ENCODE measurements at places on chromosomes 4 and X. TPM values are rescaled to one million over a fixed set of nuclear protein-coding genes. Genes with fewer than 3 reads are reported as not detected.

ZMAT1 gene
- 0.12 TPM for total RNA-seq

IGFBP7 gene
- total RNA-seq = 1,374 TPM

GC gene
- total RNA-seq = not detected

MAP7D3 gene
- 10.9 TPM for total RNA-seq

FHIP1A gene
- under 0.01 TPM for total RNA-seq

PCDH19 gene
- under 0.01 TPM for total RNA-seq

PARM1 gene
- total RNA-seq = 0.70 TPM

IL1RAPL1 gene
- under 0.01 TPM for total RNA-seq

FHDC1 gene
- total RNA-seq = under 0.01 TPM

TCEAL7 gene
- 5.9 TPM for total RNA-seq

TCEAL9 gene
- 72.9 TPM for total RNA-seq

RNF150 gene
- total RNA-seq = 0.30 TPM

ABLIM2 gene
- 0.12 TPM for total RNA-seq

DDX60 gene
- total RNA-seq = 16.0 TPM

TCEANC gene
- 1.8 TPM for total RNA-seq

NR3C2 gene
- total RNA-seq = 1.5 TPM

TRIM60 gene
- total RNA-seq = not detected

SUPT20HL2 gene
- total RNA-seq = not detected

APELA gene
- not detected for total RNA-seq

RBM10 gene
- total RNA-seq = 49.5 TPM

RIBC1 gene
- total RNA-seq = 0.68 TPM

GIMD1 gene
- total RNA-seq = not detected

MMRN1 gene
- total RNA-seq = 0.35 TPM

MECP2 gene
- 11.0 TPM for total RNA-seq

FGB gene
- total RNA-seq = not detected

H2BW2 gene
- total RNA-seq = not detected

LARP7 gene
- total RNA-seq = 25.9 TPM

PPAT gene
- 13.1 TPM for total RNA-seq

CPLX1 gene
- total RNA-seq = not detected

GPRASP3 gene
- 8.0 TPM for total RNA-seq

MAGIX gene
- total RNA-seq = 1.7 TPM

EREG gene
- total RNA-seq = not detected

PTCHD1 gene
- not detected for total RNA-seq

SSX3 gene
- total RNA-seq = not detected

CHRDL1 gene
- total RNA-seq = not detected

IGSF1 gene
- not detected for total RNA-seq

NSDHL gene
- 13.9 TPM for total RNA-seq

SH3BP2 gene
- 6.7 TPM for total RNA-seq

PAGE1 gene
- total RNA-seq = not detected

AMBN gene
- total RNA-seq = not detected

DDX53 gene
- not detected for total RNA-seq

PNMA5 gene
- not detected for total RNA-seq

GPRASP2 gene
- total RNA-seq = 13.7 TPM

CLCN4 gene
- total RNA-seq = 6.0 TPM

CTAG2 gene
- total RNA-seq = not detected

GYG2 gene
- total RNA-seq = 4.9 TPM

TEX11 gene
- not detected for total RNA-seq
